NCI-H2107 (cell line): ENCODE measurements at places on chromosomes 5 and 9.
A peak's percentile ranks its signal among the peaks of the same experiment; 100 is the strongest.

- no peak for DNase-seq
Measured at GRCh38 chr5:170628028-170628427, 124.2 kb downstream of the KCNIP1 start.

DNA sequence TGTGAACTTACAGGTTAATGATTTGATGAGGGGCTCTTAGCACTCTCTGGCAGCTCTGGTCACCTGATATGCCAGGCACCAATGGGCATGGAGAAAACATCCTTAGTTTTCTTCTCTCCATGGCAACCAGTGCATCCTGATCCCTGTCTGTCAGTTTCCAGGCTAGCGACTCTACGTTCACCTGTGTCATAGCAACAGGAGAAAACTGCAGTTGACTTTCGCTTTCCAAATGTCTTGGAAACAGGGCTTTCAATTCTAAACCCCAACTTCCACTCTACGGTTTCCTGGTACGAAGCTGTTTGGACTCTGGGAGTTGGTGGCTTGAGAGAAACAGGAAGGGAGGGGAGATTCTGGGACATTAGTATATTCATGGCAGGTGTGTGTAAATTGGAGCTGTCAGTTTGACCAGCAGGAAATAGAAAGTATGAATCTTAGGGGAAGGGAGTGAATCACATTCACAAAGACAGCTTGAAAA lies 74.4 kb downstream of the SLC28A3 start:
- peak; percentile 6 for DNase-seq

DNA sequence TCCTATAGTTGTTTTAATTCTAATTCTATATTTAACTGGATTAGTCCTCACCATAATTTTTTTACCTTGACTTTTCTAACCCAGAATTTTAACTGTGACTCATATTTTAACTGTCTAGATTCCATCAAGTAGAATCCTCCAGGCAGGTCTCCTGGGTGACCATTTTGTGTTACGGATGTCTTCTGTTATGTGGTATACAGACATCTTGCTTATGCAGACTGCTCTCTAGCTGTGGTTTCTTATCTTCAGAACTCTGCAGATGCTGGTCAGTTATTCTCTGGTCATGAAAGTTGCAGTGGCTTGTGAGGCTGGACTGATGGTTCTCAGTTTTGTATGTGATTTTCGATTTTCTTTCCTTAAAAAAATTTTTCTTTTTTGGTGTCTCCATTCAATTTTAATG lies 139.4 kb downstream of the ATG10 start:
- DNase-seq = no peak

DNA sequence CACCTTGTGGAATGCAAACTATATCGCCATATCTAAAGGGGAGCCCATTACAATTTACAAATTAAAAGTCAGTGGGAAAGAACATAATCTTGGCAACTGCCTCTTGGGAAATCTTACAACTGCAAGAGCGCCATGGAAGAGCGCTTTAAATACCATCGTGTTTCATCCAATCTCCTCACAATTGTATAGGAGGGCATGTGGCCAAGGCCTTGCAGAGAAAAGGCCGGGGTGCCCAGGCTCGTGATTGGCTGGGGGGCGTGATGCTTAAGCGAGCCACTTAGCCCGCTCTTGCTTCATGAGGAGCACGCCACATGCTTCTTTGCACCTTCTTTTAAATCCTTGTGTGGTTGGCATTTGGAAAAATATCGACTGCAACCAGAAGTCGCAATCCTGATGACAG lies 69.8 kb upstream of the NFIB start:
- DNase-seq = no peak

DNA sequence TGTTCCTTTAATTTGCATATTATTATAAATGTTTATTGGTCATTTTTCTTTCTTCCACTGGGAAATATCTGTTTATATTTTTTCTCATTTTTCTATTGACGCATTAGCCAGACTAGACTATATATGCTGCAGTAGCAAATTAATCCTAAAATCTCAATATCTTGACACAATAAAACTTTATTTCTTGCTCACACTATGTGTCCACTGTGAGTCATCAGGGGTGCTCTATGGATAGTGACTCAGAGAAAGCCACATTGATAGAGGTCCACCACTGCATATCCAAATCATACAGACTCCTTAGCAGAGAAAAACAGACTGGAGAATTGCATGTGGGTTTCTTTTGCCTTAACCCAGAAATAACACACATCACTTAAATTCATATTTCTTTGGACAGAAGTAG lies 20.8 kb downstream of the OR1L3 start:
- no peak for DNase-seq

- DNase-seq = no peak
Measured at GRCh38 chr9:136745389-136746154, 2.8 kb downstream of the LCN6 start.

DNA sequence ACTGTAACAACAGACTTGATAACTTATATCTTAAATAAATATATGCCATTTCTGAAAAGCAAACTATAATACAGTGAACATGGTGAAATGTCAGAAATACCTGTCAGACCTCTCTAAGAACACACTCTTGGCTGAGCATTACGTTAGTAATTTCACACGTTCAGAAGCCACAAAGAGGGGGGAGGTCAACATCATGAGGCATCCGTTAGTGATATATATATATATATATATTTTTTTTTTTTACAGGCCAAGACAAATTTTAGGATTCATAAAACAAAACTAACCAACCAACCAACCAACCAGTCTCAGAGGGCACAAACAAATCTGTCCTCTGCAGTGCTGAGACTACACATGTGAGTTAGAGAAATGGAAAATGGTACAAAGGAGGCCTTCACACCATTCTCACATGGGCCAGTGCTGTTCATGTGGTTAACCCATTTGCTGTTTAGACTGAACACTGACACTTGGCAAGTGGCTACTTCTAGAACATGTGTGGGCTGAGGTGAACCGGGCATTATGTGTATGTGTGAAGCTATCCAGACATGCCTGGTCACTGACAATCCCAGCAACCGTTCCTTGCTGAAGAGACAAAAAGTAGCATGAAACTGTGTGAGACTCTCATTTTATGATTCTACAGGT lies 54.5 kb downstream of the ELL2 start:
- no peak for DNase-seq

DNA sequence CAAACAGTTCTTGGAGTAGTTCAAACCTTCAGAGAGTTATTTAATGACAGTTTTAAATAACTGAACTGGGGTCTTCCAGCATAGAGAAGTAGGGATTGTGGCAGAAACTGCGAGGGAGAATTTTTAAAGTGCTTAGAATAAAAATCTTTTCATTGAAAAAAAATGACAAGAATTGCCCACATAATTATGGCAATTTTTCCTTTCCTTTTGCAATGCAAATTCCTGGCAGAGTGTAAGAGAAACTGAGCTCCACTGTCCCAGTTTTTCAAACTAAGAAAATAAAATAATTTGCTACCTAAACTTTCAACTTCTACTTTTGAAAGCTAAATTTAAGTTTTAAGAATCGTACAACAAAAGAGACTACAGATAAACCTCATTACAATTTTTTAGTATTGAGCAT lies 2.3 kb upstream of the PTGER4 start:
- DNase-seq = no peak

DNA sequence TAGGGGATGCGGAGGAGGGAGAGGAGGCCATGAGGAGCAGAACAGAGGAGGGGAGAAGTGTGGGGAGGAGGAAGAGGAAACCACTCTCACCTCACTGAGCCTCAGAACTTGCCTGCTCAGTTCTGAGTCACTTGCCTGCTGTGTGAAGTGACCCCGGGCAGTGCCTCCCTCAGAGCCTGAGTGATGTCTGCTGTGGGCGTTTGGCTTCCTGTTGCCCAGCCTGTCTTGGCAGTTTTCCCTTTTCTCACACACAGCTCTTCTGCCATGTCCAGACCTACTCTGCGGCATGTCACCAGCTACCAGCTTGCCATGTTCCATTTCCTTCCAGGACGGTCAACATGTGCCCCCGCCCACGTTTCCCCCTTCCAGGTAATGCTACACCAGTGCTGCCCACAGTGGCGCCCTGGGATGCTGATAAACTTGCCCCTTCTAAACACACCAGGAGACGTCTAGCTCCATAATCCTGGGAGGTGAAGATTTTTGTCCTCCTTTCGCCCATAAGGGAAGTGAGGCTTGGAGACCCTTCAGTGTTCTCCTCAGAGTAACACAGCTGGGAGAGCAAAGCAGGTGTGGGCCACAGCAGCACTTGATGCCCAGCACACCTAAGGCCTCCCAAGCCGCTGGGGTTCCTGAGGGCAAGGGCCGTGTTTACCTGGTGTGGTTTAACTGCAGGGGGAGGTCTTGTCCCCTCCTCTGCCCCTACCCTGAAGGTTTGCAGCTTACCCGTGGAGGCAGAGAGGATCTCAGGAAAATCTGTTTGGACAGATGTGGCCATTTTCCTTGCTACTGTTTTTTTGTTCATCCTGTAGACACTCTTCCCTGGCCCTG lies 63.8 kb upstream of the RNF130 start:
- DNase-seq = no peak

- DNase-seq = peak; percentile 29
Measured at GRCh38 chr9:27726244-27727081, 153.2 kb upstream of the C9orf72 start.

DNA sequence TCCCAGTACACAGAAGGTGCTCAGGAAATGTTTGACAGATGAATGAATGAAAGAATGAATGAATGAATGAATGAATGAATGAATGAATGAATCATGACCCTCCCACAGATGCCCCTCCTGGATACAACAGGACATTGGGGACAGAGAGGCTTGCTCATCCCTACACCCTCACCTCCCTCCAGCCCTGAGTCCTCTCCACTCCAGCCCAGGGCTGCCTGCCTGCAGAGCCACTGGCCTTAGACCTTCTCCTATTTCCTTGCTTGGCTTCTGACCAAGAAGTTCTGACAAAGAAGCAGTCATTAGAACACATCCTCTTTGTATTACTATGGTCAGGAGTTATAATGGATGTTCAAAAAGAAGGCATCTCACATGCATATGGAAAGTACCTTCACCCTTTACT lies 240.7 kb upstream of the DAPK1 start:
- DNase-seq = no peak

DNA sequence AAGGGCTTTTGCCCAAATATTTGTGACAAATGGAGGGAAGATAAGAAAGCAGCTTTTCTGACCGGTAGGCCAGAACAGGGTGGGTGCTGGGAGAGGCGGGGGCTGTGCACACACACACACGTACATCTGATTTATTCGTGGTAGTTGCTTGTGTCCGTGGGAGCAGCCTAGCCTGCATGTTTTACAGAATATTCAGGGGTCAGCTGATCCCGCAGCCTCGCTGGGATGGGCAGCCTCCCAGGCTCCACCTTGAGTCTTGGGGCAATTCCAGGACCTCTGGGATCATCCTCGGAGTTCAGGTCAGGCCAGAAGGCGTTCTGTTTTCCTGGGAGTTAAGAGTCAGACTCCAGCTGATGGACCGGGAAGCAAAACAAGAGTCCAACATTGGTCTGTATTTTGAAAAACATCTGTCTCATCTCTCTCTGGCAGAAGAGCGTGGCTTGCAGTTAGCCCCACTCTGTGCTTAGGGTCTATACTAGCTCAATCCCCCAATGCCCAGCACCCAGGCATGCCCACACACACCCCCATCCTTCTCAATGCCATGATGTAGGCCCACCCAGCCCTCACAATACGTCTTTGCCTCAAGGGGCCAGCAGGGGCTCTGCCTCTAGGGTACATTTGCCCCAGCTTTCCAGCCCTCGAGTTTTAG lies 210.6 kb downstream of the GOLPH3 start:
- DNase-seq = no peak

- no peak for DNase-seq
Measured at GRCh38 chr5:104241046-104241445, 678.5 kb upstream of the NUDT12 start.
